Spinal cord (tissue), 10 donors: ENCODE measurements at places on chromosomes 4 and X. TPM values are rescaled to one million over a fixed set of nuclear protein-coding genes. Genes with fewer than 3 reads are reported as not detected.
A peak's percentile ranks its signal among the peaks of the same experiment; 100 is the strongest.

PABPC1L2A gene
- 4.1 TPM for total RNA-seq

MBNL3 gene
- total RNA-seq, result 12.3 TPM

DNA sequence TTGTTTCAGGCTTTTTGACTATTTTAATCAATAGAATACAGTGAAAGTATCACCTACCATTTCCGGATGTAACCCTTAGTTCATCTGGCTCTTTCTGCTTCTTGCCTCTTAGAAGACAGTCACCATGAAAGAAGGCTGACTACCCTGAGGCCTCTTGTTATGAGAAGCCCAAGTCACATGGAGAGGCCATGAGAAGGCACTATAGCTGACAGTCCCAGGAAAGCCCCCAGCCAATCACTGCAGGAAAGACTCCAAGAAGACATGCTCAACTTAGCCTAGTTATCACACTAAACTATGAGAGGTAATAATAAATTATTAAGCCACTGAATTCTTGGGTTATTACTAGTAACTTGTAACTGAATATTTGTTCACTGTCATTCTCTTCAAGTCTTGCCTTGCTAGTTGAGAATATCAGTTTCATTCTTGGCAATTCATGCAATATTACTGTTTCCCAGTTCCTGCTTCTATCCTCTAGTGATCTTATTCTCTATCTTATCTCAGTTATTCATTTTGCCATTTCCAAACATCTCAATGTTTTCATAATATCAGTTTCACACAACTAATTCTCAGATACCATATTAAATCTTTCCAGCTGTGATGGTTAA is 57.1 kb upstream of the GUCY1A1 start:
- DNase-seq, result no peak

DNA sequence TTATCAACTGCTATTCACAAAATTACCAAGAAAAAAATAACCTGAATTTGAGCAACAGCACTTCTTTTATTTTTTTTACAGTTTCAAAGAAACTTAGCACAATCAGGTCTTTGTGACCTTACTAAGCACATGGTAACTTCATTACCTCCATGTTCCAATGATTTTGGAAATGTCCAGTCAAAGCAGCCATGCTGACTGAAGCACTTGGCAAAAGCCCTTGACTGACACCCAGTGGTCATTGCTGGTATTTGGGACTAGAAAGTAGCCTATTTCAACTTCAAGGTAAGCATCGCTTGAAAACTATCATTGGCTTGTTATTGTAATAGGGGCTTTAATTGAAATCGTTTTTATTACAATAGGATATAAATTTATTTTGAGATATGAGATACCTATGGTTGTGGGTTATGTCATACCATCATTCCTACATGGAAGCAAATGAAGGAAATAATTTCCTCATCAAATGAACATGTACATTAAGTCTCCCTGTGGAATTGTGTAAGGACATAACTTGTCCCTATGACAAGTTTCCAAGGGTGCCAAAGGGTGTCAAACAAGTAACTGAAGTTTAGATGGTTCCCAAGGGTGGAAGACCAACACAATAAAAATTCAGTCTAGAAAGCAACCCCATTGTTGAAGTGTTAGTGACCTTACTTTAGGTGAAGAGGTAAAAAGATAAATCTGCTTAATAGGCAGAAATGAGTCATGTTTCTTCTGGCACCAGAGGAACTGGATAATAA is 15.2 kb upstream of the ANXA10 start:
- peak; percentile 92 for DNase-seq

DNA sequence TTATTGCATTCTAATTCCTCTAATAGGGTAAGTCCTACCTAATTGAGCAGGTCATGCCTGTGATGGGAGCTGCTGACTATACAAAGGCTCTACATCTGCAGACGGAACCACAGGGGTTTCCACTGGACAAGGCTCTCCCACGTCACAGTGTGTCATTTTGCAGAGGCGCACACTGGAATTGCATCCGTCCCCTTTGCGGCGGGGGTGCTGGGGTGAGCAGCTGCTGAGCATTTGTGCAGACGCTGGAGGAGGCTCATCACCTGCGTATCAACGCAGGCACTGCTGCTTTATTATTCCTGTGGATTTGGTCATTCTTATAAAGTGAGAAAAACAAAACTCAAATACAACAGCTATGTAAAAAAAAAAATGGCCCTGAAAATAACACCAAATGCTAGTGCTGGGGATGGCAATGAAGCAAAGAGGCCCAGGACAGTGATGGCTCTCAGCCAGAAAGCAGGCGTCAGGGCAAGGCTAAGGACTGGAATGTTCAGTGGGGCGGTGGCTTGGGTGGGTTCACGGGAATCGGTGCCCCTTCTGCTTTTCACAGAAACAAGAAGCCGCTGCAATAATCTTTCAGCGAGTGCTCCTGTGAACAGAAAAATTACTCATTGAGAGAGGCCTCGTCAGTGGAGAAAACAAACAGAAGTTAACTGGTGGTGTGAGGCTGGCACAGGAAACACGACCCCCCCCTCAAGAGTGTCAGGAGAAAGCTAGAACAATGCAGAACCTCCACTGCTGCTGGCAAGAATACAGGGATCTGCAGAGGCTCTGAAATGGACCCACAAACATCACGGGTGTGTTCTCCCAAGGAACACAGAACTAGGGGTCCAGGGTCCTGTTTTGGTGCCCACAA is 67.8 kb downstream of the GATB start:
- DNase-seq, result no peak

- no peak for DNase-seq
Observed at GRCh38 chr4:143017210-143017609, 167.5 kb upstream of the USP38 start.

- no peak for DNase-seq
Observed at GRCh38 chr4:25157081-25157480, 3.2 kb downstream of the SEPSECS start.

GRCh38 chr4:109496875-109497274 is 63.2 kb upstream of the MCUB start:
- no peak for DNase-seq

DNA sequence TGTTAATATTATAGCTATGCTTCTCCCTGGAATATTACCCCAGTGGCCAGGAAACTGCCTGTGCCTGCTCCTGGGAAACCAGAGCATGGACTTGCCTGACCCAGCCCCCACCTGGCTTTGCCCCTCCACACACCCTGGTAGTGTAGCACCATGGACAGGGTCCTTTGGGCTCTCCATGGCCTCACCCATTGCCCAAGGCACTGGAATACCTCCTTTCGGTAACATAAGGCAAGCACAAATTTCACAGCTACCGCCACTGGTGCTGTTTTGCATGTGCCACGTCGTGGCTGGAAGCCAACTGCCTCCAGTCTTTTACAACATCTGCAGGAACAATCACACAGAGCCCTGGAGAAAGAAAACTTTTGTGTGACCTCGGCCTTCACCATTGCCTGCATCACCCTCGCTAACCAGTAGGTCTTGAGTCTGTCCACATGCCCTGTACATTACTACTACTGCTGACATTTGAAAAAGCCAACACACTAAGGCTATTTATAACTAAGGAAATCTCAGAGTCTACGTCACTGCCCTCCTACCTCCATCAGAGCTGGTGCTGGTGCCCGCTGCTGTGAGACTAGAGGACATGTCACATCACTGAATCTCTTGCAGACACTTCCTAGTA is 47.7 kb downstream of the HPGD start:
- DNase-seq, result no peak

DNA sequence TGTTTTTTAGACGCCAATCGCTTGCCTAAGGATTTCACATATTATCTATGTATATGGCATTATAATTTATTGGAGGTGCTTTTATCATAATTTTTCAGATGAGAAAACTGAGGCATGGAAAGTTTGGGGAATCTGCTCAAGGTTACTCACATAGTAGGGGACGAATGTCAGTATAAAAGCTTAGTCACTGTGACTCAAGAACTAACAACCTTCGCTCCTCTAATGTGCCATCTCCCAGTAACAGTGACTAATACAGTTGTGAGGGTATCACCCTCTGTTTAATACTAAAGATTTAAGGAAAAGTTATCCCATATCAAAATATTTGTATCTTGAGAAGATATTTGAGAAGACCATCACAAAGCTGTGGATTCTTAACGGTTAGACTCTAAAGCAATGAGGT is 353.1 kb upstream of the SPOCK3 start:
- DNase-seq, result no peak
